ENCODE measurements at places on chromosomes 6 and 20.

DNA sequence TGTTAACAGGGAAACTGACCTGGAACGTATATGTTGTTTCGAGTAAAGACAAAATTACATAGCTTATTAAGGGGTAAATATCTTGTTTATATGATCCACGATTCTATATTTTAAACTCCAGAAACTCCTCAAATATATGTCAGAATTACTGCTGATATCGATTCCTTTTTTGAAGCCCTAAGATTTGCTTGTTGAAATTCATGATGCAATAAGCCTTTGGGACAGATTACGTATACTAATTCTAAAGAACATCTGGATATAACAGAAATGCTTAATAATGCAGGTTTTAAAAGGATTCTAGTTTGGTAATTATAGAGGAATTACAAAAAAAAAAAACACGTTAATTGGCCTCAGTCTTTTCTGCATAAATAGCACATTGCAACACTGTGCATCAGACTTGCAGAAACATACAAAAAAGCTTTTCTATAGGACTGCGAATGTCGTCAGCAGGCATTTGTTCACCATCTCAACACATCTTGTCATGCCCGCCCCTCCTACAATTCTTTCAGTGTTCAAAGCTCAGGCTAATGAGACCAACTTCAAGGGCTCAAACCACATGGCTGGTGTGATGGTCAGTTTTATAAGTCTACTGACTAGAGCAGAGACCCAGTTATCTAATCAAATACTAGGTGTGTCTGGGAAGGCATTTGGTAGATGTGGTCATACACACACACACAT lies 74.9 kb downstream of the AGPAT4 start:
- no peak for DNase-seq

- DNase-seq: peak; percentile 63
Measured at GRCh38 chr20:41078329-41078728, 49.7 kb downstream of the TOP1 start.

GRCh38 chr6:79494841-79495240 lies 42.4 kb downstream of the LCA5 start:
- peak; percentile 2 for DNase-seq

- DNase-seq: no peak
Measured at GRCh38 chr20:63147532-63147931, 68.4 kb downstream of the YTHDF1 start.

- no peak for DNase-seq
Measured at GRCh38 chr6:74578339-74578738, 627.5 kb downstream of the COL12A1 start.

- DNase-seq: no peak
Measured at GRCh38 chr6:42569102-42570028, 5.5 kb downstream of the UBR2 start.

DNA sequence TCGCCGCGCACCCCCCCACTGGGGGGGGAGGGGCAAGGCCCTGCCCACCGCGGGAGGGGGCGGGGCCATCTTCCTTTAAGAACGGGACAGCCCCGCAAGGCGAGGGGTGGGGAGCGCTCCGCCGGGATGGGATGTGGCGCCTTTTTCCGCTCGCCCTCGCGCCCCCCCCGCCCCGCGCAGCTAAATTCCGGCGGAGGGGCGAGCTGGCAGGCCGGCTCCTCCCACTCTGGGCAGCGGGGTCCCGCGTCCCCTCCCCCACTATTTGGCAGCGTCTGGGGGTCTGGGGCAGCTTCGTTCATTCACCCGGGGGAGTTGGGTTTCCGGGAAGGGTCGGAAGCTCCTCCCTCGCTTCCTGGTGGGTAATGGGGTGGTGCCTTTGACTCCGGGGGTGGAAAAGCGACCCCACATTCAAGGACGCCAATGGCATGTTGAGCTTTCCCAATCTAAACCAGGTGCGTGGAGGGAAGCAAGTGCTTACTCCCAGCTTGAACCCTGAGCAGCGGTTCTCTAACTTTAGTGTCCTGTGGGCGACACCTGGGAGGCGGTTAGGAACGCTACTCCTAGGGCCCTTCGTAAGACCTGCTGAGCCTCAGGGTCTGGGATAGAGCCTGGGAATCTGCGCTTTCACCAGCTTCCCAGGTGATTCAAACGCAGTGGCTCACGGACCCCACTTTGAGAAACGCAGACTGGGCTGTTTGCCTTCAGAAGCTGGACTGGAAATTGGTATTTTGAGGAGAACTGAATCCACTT lies 927 bp downstream of the ASXL1 start:
- DNase-seq: peak; percentile 70

DNA sequence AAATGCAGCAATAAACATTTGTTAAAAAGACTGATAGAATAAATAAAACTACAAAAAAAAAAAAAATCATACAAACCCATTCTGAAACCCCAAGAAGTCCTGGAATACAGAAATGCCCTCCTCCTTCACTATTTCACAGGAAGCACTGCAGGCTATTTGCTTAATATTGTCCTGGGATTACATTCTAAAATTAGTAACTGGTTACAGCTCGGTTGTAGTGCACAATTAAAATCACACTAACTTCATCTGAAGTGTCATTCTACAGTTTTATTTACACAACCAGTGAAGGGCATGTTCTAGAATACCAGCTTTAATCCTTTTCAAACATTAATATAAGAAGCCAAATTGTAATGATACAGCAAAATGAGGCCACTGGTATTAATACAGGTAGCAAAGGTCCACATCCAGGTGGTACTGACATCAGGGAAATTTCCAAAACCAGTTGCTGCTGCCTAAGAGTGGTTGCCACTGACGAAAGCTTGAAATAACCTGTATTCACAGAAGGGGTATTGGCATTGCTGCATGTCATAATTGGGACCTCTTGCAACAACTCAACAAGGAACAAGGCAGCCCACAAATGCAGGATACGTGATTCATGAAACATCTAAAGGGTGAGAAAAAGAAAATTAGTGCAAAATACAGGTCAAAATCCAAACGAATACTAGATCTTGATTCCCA lies 26.9 kb downstream of the AKIRIN2 start:
- DNase-seq: no peak

DNA sequence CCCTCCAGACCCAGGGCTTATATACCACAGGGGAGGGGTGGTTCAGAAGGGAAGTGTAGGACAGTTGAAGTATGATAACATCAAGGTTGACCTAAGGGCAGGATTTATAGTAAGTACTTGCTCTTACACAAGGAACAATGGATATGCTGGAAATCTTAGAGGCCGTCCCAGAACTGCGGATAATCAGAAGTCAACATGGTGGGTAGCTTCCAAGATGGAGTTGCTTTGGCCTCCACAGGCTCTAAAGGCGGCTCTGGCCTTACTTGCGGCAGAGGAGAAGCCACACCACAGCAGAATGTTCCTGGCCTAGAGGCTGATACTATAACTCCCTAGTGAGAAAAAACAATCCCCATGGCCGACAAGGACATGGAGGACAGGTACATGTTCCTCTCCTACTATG lies 344.7 kb downstream of the CDC5L start:
- no peak for DNase-seq

DNA sequence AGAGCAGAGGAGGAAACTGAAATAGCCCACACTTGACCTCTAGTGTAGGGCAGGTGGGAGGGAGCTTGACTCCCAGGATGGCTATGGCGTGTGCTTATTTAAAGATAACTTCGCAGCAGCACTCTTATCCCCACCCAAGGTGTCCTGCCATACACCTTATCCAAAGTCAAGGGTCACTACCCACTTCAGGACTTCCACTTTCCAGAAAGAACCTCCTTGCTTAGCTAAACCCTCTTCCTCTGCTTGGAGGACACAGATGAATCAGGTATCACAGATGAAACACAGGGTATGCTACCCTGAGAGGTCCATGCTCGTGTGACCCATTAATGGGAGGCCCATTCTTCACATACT lies 2.3 kb downstream of the RIN2 start:
- no peak for DNase-seq

- DNase-seq: peak; percentile 71
Measured at GRCh38 chr20:43537921-43538877, 20.6 kb upstream of the SGK2 start.

- no peak for DNase-seq
Measured at GRCh38 chr20:25288291-25289181, 40.7 kb downstream of the PYGB start.

GRCh38 chr6:14758421-14759081 lies 487.3 kb upstream of the JARID2 start:
- no peak for DNase-seq

DNA sequence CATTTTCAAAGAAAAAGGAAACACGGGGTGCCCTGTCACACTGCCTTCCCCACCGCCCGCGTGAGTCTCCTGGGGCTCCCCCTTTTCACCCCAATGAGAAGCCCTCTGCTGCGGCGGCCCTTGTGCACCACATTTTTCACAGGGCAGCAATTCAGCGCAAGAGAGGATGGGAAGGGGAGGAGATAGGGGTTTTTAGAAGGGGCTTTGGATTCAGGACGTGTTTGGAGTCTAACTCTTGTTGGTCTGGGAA lies 726 bp upstream of the ARFGEF3 start:
- DNase-seq: no peak

GRCh38 chr6:14660806-14661579 lies 543.4 kb downstream of the CD83 start:
- DNase-seq: no peak

DNA sequence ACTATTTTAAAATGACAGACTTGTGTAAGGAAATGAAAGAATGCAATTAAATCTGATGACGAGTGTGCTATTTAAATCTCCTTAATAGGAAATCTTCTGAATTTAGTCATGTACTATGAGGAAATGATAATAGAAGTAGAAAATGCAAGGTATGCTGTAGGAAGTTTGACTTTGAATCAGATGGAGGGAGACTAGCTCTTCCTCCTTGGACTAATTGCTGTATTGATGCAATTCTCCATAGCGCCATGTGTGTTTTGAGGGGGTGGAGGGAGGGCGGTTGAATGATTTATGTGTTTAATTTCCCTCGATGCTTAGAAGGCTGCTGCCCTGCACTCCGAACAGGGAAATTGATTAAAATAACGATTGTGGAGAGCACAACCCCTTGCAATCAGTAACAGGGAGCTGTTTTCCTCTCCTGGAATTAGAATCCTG lies 214.4 kb upstream of the PRND start:
- no peak for DNase-seq

DNA sequence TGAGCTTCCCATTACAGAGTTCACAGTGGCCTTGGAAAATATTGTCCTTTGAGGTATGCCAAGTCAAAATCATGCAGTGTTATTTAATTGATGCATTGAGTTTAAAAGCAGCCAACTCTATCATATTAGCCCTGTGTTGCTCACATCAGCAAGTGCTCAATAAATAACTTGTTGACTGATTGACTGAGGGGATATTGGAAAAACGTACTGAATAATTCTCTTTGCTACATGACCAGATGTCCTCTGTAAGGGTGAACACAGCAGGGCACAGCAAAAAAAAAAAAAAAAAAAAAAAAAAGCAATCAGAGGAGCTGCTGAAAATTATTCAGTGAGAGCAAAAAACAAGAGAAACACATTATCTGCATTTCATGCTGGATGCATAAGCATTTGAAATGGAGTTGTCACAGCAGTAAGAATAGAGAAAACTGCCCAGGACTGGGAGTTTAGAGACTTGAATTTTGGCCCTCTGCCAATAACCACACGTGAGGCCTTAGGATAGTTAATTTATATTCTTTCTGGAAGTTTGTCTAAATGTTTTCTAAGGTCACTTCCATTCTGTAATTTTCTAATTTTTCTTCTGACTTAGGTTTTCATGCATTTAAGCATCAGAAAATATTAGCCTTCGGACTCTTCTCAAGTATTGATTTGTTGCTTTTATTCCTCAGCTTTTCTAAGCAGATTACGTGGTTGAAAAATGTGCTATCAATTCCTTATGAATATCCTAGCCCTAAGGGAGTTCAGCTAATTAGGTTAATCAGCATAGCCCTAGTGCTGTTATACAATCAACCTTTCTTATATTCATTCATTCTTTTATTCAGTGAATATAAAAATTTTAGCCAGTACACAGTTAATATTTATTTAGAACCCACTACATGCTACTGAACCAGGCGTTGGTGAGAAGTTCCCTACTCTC lies 246.8 kb upstream of the STXBP5 start:
- no peak for DNase-seq

DNA sequence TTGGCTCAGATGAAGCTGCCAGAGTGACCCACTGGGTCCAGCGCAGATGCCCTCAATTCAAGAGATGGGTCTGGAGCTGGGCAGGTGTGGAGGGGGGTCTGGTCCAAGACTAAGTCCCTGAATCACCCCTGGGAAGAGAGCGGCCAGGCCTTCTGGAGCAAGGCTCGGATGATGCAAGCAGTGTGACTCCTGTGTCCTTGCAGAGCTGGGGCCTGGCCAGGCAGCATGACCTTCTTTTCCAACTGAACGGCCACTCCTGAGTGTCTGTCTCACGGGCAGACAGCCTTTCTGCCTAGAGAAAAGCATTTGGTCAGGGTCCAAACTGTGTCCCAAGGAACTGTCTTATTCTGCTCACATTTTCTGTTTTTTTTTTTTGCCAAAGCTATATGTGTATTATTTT lies 42.6 kb upstream of the FNDC1 start:
- DNase-seq: no peak

DNA sequence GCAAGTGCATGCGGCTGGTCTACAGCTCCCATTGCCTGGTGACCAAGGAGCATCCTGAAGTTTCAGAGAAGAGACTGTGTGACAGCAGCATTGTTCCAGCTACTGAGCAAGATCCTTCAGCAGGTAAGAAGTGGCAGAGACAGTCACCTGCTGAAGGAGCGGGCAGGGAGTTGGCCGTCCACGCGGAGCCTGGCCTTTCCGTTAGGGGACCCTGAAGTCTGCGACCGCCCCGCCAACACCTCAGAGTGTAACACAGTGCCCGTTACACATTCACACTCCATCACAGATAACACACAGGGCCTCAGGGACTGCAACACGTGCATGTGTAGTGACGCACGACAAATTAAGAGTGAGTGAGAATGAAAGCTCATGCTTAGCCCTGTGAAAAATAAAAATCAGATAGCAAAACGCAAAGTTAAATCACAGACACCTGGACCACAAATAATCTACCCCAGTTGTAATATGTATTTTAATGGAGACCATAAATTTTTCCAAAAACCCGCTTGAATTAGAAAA lies 94.2 kb downstream of the IRF4 start:
- DNase-seq: no peak

DNA sequence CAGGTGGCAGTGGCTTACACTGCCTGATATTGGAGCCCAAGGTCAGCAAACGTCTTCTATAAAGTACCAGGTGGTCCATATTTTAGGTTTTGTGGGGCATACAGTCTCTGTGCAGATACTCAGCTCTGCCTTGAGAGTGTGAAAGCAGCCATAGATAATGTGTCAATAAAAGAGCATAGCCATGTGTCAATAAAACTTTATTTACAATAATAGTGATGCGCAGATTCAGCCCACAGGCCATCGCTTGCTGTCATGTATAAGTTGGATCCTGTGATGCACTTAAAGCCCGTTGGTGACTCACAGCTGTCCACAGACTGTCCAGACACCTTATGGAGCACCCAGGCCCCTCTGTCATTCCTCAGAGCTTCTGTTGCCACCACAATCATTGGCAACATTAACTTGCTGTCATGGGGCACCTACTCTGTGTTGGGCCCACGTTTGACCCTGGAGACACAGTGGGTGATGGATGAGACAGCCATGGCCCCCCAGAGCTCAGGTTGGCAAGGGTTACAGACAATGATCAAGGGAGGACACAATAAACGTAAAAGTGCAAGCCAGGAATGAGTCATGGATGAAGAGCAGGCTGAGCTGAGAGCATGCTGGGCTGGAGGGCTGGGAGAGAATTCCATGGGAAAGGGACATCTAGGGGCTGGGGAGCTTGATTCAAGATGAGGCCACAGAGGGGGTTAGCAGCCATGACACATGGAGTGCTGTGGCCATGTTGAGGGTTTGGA lies 173.6 kb downstream of the TAF4 start:
- no peak for DNase-seq

Measured in SK-N-DZ (cell line).